ENCODE measurements at places on chromosomes 1 and 21.

DNA sequence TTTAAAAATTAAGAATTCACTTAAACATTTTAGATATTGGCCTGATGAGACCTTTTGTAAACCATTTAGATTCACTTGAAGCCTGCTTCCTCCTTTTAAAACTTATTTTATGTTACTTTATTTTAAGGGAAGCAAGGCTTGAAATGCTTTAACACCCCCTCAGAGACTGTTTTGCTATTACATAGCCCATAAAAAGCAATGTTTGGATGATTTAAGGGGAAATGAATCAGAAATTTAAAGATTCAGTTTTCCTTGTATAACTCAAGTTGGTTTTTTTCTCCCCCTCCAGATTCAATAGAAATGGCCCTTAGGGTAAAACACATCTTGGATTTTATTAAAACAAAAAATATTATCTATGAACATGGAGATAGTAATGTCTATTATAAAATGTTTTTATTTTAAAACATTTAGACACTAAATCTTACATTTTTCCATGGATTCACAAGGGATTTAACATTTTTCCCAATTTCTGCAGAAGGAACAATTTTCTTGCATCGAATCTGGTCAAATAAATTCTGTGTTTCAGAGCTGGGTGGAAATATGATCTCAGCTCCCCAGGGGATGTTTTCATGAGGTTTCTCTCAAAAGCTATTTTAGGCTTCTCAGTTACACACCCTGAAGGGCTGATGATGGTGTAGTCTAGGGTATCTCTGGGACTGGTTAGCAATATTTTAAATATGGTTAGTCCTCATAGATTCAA is 69.3 kb upstream of the WARS2 start:
- no peak for DNase-seq

DNA sequence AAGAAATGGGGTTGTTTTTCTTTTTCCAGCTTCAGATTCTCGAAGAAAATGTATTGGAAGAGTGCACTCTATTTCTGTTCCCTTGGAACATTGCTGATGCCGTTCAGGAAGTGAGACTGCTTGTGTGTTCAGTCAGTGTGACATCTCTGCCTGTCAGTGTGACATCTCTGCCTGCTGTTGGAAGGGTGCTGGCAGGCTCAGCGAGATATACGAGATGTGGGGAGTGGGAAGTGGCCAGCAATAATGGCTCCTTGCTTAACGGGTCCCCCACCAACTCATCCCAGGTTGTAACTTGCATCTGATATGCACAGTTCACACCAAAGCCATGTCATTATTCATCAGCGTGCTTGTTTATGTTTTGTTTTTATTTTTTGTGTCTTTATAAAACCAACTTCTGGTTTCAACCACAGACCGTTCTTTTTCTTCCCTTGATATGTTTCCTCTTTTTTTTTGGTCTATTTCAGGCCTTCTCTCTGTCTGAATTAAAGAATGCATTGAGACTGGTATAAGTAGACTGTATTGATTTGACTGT is 145.4 kb downstream of the GALNT2 start:
- no peak for DNase-seq

GRCh38 chr1:201693890-201694607 is 134.9 kb upstream of the IPO9 start:
- no peak for DNase-seq

GRCh38 chr1:41646186-41646585 is 161.7 kb upstream of the EDN2 start:
- DNase-seq = no peak

- no peak for DNase-seq
Observed at GRCh38 chr21:41164052-41164451, 3.9 kb upstream of the BACE2 start.

DNA sequence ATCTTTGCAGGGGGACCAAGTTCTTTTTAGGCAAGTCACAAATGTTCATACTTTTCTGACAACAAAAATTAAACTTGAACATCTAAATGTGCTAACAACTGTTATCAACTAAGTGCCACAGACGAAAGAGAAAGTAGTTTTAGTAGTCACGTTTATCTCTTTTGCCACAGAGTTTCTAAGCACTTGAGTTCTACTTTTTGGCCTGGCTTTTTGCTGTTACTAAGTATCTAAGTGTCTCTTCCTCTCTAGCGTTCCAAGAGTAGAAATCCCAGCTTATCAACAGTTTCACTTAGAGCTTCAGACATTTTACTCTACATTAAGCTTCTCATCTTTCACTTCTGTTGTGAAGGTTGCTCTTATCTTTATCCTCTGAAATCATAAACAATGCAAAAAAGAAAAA is 34.2 kb downstream of the GATAD2B start:
- peak; percentile 21 for DNase-seq

- no peak for DNase-seq
Observed at GRCh38 chr1:36304521-36304920, 1.6 kb upstream of the SH3D21 start.

- no peak for DNase-seq
Observed at GRCh38 chr1:228045405-228045804, 37.1 kb upstream of the ARF1 start.

- no peak for DNase-seq
Observed at GRCh38 chr1:30749691-30750583, 7.6 kb downstream of the LAPTM5 start.

DNA sequence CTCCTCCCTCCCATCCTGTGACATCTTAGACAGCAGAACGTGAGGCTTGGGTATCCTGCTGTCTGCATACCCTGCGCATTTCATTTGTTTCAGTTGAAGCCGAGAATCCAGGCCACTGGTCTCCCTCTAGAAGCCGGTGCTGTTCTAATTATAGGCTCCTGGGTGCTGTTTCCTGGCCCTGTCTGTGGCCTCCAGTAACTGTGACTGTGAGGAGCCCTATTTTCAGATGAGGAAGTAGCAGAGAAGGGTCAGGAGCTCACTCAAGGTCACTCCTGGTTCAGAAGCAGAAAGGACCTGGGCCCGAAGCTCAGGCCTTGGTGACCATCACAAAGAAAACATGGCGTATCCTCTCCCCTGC is 24.0 kb downstream of the COQ8A start:
- DNase-seq = no peak

DNA sequence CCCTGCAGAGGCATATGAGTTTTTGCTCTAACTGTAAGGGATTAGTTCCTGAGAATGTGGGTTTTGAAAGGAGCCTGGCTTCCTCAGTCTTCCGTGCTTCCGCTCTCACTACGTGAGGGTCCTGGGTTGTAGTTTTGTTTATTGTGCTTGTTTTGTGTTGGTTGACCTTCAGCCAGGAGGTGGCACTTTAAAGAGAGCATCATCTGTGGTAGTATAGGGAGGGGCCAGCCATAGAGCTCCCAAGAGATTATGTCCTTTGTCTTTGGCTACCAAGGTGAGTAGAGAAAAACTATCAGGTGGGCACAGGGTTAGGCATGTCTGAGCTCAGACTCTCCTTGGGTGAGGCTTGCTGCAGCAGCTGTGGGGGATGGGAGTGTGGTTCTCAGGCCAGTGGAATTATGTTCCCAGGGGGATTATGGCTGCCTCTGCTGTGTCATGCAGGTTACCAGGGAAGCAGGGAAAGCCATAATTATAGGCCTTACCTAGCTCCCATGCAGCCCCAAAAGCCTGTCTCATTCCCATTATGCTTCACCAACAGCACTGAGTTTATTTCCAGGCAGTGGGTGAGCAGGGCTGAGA is 23.5 kb downstream of the CYP4B1 start:
- DNase-seq = no peak

DNA sequence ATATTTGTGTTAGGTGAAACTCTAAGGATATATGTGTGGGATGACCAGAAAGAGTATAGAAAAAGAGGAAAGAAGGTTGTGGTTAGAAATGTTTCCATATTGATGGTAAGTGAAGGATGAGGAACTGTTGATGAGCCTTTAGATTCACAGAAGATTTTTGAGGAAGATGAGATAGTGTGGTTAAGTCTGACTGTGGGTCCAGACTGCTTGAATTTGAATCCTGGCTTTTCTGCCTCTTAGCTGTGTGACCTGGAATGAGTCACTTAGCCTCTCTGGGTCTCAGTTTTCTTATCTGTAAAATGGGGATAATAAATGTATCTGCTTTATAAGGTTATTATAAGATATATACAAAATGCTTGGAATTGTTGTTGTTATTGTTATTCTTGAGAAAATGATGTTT is 27.5 kb downstream of the RGL1 start:
- DNase-seq = no peak

GRCh38 chr1:169112241-169112640 is 5.8 kb downstream of the ATP1B1 start:
- DNase-seq = no peak

- DNase-seq = no peak
Observed at GRCh38 chr1:195965475-195965874, 642.8 kb downstream of the KCNT2 start.

DNA sequence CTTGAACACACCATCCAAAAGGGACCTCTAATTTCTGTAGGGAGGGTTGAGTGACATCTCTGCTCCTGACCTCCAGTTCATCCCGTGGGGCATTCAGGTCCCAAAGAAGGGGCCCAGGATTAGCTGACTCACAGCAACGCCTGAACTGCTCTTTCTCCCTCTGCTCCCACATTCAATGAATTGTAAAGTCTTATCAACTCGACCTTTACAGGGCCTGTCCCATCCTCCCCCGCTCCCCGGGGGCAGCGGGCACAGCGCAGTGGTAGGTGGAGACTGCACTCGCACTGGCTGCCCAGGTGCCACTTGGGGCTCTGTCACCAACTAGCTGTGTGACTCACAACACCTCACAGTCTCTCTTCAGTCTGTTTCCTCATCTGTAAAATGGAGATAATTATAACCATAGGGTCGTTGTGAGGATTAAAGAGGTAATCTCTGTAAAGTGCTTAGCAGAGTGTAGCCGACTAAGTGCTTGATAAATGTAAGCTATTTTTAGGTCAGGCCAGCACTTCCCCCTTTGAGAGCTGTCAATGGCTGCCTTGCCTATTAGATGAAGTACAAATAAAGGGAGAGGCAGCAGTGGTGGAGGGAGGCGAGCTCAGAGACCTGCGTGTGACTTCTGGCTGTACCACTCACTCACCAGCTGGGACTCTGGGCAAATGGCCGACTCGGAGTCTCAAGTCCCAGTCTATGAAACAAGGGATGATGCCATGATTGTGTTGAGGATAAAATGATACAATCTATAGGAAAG is 637 bp upstream of the MYBPHL start:
- DNase-seq = peak; percentile 75

DNA sequence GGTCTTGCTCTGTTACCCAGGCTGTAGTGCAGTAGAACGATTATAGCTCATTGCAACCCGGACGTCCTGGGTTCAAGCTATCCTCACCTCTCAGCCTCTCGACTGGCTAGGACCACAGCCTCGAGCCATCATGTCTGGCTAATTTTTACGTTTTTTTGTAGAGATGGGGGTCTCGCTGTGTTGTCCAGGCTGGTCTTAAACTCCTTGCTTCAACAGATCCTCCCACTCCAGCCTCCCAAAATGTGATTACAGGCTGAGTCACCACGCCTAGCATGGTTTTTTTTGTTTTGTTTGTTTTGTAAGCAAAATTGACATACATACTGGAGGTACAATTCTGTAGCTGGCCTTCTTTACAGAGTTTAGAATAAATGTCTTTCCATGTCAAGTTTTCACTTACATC is 994 bp upstream of the LAMTOR5 start:
- no peak for DNase-seq

DNA sequence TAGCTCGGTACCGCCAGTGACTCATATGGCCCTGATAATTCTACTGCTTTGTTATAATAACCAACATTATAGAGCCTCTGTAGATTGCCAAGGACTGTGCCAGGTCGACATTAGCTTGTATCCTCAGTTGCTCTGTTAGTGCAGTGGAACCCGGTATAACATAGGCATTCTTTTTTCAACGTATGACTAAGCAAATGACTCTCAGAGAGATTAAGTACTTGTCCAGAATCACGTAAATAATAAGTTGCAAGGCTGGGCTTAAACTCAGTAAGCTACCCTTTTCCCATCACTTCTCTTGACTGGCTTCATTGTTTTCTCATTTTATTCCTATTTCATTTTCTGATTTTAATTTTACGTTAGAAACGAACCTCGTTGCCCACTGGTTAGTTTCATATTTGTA is 85.1 kb downstream of the UBE4B start:
- DNase-seq = no peak

DNA sequence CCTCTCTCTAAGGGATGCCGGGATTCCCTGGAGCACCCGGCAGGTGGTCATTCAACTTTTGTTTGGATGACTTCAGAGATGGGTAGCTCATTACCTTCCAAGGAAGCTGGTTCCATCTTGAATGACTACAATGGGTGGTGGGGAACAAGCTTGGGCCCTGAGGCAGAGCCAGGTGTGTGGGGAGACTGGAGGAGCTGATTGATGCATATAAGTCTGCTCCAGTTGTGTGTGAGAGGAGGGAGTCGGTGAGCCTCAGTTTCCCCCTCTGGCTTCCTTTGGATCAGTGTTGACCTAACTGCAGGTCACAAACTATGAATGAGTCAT is 133.8 kb upstream of the ZBTB40 start:
- no peak for DNase-seq

DNA sequence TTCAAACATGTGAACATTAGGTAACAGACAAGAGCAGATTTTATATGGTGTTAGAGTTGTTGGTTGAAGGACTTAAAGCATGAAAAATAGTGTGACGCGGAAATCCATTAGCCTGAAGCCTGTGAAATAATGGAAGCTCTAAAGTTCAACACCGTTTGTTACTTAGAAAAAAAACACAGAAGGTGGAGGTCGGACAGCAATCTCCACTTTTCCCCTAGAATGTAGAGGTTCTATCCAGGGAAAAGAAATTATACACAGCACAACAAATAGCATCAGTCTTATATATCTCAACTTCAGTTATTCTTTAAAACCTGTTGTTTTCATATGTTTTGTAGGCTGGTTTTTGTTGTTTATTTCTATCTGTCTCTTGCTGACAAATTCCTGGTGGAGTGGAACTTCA is 1.9 kb downstream of the RCAN3 start:
- DNase-seq = no peak

DNA sequence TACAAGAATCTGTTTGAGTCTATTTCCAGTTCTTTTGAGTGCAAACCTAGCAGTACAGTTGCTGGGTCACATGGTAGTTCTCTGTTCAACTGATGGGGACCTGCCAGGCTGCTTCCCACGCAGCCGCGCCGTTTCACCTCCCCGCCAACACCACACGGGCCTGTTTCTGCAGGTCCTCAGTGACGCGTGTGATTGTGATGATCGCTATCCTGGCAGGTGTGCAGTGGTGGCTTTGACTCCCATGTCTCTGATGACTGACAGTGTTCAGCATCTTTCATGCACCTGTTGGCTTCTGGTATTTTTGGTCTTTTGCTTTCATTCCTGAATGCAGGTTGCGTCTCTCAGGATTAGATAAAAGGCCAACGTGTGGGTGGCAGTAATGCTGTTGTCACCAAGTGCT is 41.6 kb downstream of the FAAP20 start:
- DNase-seq = no peak

GRCh38 chr1:246425139-246425794 is 81.8 kb downstream of the SMYD3 start:
- DNase-seq = no peak
